HTR-8/SVneo (cell line): ENCODE measurements at places on chromosomes 1 and 21.
A peak's percentile ranks its signal among the peaks of the same experiment; 100 is the strongest.

GRCh38 chr21:46212721-46213484 is 15.7 kb downstream of the LSS start:
- DNase-seq: no peak

DNA sequence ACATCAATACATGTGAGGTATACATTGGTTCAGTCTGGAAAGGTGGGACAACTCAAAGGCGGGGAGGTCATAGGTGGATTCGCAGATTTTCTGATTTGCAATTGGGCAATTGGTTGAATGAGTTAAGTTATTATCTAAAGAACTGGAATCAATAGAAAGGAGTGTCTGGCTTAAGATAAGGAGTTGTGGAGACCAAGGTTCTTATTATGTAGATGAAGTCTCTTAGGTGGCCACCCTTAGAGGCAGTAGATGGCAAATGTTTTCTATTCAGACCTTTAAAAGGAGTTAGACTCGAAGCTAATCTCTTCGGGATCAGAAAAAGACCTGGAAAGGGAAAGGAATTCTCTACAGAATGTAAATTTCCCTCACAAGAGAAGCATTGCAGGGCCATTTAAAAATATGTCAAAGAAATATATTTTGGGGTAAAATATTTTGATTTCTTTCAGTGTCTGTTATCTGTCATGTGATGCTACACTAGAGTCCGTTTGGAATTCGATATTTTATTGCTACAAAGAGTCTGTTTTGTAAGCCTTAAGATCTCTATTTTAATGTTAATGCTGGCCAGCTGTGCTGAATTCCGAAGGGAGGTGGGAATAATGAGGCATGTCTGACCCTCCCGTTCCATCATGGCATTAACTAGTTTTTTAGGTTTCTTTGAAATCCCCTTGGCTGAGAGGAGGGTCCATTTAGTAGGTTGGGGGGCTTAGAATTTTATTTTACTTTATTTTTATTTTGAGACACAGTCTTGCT is 265.1 kb downstream of the PTPRU start:
- no peak for DNase-seq

DNA sequence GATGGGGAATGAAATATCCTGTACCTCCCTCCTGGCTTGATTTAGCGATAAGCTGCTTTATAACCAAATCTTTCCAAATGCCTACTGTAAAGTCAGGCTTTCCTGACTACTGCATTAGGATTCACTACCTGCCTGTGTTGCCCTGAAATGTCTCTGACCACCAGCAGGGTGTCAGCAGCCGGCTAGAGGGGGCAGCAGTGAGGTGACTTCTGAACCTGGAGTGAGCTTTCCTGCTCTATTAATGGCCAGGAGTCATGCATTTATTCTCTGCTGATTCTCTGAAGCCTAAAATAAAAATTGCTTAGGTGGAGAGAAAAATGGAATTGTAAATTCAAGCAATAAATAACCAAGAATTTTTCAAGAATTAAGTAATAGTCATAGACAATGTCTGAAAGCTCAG is 2.5 kb downstream of the BACE2 start:
- DNase-seq: peak; percentile 12

- DNase-seq: no peak
Observed at GRCh38 chr1:227263869-227264268, 54.4 kb downstream of the CDC42BPA start.

GRCh38 chr1:204950353-204951001 is 79.8 kb downstream of the NFASC start:
- no peak for DNase-seq

GRCh38 chr1:30912913-30913652 is 4.5 kb upstream of the SDC3 start:
- no peak for DNase-seq

GRCh38 chr1:178725466-178726086 is 532 bp downstream of the RALGPS2 start:
- peak; percentile 26 for DNase-seq

- DNase-seq: no peak
Observed at GRCh38 chr21:31143036-31143435, 104.8 kb upstream of the KRTAP19-8 start.

GRCh38 chr1:21663951-21664805 is 5.0 kb downstream of the RAP1GAP start:
- no peak for DNase-seq

- no peak for DNase-seq
Observed at GRCh38 chr1:62875676-62876075, 91.7 kb downstream of the ATG4C start.

DNA sequence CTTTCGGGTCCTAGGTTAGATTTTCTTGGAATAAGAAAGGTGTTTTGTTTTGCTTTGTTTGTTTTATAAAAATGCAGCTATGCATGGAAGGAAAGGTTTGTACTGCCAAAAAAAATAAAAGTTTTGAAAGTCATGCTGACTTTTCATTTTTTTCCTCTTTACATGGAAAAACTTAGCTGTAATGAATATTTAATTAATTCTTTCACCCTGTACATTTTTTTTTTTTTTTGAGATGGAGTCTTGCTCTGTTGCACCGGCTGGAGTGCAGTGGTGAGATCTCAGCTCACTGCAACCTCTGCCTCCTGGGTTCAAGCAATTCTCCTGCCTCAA is 48.7 kb downstream of the NENF start:
- DNase-seq: no peak

GRCh38 chr1:7658099-7658498 is 113.0 kb upstream of the VAMP3 start:
- DNase-seq: no peak

- DNase-seq: no peak
Observed at GRCh38 chr1:201954263-201955008, 867 bp upstream of the TIMM17A start.

- DNase-seq: no peak
Observed at GRCh38 chr1:18951818-18952391, 4.6 kb downstream of the IFFO2 start.

DNA sequence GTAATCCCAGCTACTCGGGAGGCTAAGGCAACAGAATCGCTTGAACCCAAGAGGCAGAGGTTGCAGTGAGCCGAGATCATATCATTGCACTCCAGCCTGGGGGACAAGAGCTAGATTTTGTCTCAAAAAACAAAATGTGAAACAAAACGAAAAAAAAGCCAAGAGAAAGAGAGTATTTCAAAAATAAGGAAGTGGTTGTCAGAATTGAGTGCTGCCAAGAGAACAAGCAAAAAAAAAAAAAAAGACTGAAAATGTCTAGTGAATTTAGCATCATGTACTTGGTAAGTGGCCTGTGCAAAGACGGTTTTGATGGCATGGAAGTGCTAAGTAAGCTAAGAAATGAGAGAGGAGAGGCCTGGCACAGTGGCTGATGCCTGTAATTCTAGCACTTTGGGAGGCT is 14.3 kb downstream of the KPNA6 start:
- no peak for DNase-seq

DNA sequence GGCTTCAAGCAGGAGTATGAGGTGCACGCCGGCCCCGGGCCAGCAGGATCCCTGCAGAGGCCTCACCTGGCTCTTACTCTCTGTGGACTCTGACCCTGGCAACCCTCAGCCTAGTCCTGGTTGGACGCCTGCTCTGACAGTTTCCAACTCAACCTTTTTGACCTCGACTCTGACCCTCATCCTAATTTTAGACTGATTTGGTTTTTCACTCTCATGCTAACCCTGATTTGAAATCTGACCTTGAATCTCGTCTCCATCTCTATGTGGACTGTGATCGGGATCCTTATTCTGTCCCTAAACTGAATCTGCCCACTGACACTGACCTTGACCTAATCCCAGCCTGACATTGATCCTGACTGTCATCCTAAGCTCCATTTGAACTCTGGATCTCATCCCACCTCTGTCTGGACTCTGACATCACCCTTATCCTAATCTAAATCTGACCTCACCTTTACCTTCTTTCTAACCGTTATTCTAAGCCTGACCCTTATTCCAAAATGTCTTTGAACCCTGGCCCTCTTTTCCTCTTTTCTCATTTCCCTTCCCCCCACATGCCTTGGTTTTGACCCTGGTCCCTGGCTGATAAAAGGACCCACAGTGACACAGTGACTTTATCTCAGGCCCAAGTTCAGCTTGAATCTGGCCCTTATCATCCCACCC is 67.8 kb downstream of the PTPRU start:
- DNase-seq: no peak

DNA sequence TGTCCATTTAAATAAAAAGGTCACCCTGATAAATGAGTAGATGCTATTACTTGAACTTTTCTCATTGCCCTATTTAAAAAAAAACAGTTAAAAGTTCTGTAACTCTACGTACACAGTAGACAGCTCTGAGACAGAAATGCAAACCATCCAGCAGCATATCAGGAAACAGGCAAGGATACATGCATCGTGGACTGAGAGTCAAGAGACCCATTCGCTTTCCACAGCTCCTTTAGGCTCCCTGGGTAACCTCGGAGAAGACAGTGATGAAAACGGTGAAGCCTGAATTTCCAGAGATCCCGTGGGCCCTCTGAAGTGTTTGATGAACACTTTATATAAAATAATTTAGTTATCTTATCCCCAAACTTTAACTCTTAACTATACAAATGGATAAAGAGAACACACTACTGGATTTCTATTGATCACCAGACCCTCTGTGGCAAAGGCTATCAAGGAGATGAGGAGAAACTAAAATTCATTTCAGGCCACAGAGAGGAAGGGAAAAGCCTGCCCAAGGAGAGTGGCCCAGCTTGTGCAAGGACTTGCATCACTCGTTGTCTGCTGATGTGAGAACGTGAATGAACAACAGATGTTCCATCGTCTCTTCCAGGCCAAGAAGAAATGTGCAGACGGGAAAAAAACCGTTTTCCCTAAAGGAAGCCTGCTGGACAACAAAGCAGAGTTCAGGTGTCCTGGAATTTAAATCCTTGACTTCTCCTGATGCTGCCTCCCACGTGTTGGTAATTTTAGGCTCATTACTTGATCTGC is 131.0 kb downstream of the TGFBR3 start:
- no peak for DNase-seq

GRCh38 chr1:2999571-2999970 is 21.7 kb upstream of the ACTRT2 start:
- no peak for DNase-seq

GRCh38 chr21:38027901-38028498 is 111.7 kb upstream of the KCNJ6 start:
- DNase-seq: peak; percentile 40

GRCh38 chr21:25929856-25930520 is 195.2 kb downstream of the GABPA start:
- no peak for DNase-seq

- no peak for DNase-seq
Observed at GRCh38 chr21:36437745-36438128, 42.2 kb downstream of the CLDN14 start.

- DNase-seq: no peak
Observed at GRCh38 chr21:43653626-43654025, 5.7 kb downstream of the HSF2BP start.

DNA sequence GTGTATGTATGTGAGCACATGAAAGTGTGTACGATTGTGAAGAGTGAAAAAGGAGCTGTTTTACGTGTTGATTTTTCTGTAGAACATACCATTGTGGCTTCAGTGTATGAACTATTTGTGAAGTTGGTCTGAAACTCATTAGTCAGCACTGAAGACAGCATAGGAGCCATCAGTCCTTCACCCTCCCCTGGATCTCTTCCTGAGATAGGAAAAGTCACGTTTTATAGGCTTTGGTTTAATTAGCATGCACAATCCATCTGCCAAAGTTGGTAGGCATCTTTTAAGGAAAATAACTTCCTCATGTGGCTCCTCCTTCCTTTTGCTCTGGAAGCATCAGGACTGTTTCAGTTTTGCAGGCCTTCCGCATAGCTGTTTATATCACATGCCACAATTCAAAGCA is 1.4 kb upstream of the RABIF start:
- no peak for DNase-seq

GRCh38 chr1:47439819-47440598 is 2.2 kb downstream of the FOXD2 start:
- no peak for DNase-seq

GRCh38 chr1:23273450-23274133 is 56.3 kb upstream of the HTR1D start:
- DNase-seq: peak; percentile 35

- no peak for DNase-seq
Observed at GRCh38 chr1:180160357-180160756, 5.7 kb downstream of the QSOX1 start.
